ENCODE measurements at places on chromosomes 7 and 10.

- DNase-seq = no peak
Measured at GRCh38 chr10:11468126-11468742, 143.2 kb downstream of the USP6NL start.

GRCh38 chr7:122314284-122314683 lies 9.7 kb upstream of the FEZF1 start:
- no peak for DNase-seq

DNA sequence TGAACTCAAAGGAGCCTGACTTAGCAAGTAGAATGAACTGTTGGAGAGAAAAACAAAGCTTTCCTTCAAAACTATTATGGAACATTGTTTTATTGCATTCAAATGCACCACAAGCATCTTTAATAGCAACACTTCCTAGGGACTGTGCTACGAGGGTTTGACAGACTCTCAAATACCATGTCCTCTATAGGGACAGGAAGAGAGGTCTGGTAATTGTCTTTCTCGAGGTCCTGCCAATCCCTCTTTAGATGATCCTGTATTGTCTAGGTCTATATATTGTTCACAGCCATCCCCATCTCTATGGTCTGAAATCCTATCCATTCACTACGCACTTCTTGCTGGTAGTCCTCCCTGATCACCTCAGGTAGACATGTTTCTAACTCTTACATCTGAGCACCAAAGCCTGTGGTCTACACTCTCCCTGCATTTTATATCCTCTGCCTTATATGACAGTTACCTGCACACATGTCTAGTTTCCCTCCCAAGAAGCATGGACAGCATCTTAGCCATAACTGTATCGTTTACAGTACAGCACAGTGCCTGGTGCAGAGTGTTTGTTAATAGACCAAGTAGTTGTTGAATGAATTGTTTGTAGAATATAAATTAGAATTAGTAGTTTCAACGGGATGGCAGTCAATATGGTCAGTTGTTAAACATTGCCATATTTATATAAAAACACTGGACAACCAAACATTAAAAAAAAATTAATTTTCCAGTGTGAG lies 21.7 kb upstream of the LRRC17 start:
- DNase-seq = no peak

DNA sequence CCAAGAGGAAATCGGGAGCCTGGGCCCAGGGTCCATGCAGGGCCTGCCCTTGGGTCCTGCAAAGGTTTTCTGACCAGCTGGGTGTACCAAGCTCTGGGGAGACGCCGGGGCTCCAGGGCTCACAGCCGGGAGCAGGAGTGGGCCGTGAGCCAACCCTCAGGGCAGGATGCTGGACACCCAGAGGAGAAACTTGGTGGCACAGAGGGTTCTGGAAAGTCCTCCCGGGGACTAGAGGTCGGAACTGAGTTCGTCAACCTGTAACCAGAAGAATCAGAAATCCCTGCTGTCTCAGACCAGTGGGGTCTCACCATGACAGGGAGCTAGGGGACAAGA lies 29.2 kb upstream of the PPP2R2D start:
- DNase-seq = no peak

GRCh38 chr10:34292675-34293074 lies 522.4 kb downstream of the PARD3 start:
- DNase-seq = no peak

DNA sequence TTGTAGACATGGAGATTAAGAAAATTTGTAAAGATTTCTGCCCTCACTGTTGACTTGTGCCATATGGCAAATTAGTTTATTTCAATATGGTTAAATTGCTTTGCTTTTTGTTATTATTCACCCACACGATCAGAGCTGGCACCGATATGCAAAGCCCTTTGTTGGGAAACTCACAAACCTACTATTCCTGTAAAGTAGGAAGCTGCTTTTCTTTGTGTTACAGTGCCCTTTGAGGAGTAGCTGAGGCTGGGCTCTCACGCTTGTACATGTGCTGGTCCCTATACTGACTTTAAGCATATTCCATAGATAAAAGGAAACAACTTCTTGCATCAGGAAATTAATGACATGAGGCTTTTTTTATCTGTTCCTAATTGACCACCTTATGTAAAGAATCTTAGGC lies 17.6 kb upstream of the AOAH start:
- DNase-seq = no peak

GRCh38 chr10:30014511-30014910 lies 44.9 kb downstream of the JCAD start:
- no peak for DNase-seq

DNA sequence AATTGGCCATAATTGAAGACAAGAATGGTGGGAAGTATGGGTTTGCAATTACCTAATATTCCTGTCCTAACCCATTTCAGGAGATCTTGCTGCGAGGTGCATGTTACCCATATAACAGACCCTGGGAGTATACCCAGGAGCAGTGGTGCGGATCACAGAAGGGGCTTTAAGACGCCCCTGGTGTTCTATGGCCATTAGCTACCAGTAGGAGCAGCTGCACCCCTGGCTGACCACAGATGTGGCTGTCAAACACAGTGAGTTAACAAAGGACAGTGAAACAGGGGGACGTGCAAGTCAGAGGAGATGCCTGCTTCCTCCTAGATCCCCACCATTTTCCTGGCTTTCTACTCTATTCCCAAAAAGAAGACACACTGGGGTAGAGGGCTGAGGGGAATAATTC lies 25.2 kb downstream of the AOC1 start:
- DNase-seq = no peak

GRCh38 chr10:2882628-2883027 lies 184.7 kb upstream of the PFKP start:
- DNase-seq = no peak

DNA sequence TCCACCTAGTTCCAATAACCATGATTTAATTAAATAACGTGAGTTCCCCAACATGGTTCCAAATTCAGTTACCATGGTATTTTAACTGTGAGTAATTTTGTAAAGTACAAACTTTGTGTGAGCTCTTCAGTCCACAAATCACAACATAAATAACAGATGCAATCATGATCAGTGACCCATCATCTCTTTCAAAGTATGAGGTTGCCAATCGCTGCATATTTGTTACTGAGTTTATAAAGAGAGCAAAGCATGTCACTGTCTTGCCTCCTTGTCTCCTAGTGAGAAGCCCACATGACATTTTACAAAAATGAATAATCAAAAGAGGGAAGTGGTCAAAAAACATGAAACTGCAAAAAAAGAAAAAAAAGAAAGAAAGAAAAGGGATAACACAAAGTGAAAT lies 69.1 kb upstream of the PDSS1 start:
- DNase-seq = no peak

GRCh38 chr7:123635551-123636359 lies 19.9 kb upstream of the LMOD2 start:
- no peak for DNase-seq

- no peak for DNase-seq
Measured at GRCh38 chr7:30649717-30650420, 32.4 kb downstream of the CRHR2 start.

DNA sequence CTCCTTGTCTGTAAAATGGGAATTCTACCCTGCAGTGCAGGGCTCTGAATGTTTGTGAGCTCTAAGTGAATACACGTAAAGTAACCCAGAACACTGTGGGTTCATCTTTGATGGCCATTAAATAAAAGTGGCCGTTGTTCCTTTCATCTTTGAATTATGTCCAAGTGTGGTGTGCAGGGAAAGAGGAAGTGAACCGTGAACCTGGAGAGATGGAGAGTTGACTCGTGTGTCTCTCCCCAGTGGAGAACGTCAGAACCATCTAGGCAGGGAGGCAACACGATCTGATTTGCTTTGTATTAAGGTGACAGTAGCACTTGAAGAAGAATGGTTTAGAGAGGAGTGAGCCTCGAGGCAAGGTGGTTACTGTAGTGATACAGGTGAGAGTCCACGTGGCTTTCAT lies 93.5 kb upstream of the GJD4 start:
- DNase-seq = no peak

All from Panc1 (cell line).